Spinal cord (tissue), 10 donors: ENCODE measurements at places on chromosomes 12 and 14. TPM values are rescaled to one million over a fixed set of nuclear protein-coding genes. Genes with fewer than 3 reads are reported as not detected.

The PIK3C2G gene
- 0.22 TPM for total RNA-seq

The PPP1R36 gene
- 1.4 TPM for total RNA-seq

The TPPP2 gene
- not detected for total RNA-seq

The RERGL gene
- total RNA-seq = 7.7 TPM

The RPS6KL1 gene
- 22.0 TPM for total RNA-seq

The MDM2 gene
- 62.1 TPM for total RNA-seq

The DCN gene
- total RNA-seq = 1,076 TPM

DNA sequence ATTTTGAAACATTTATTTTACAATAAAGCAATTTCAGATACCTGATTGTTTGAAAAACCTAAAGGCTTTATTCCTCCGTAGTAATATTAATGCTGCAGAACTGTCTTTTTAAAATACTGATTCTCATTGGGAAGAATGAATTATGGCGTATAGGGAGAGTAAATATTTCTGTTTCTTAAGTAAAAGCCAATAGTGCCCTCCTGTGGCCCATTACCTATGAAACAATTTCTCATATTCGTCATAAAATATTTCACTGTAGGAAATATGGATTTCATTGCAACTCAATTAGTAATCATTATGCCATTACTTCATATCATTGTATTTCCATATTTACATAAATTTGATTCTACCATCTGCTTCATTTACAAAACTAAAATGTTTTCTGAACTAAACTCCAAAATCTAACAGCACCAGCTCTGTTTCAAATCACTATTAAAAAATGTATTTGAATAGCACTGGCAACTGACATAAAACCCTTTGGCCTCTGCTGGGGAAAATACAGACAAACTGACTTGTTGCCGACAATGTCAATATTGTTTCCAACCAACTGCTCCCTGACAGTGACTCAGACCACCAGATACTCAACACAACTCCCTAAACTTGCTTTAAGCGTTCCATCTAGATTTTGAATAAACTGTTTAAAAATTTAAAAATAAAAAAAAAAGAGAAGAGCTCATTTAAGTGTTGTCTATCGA, 290.3 kb downstream of the NAV3 start:
- peak; percentile 58 for DNase-seq

DNA sequence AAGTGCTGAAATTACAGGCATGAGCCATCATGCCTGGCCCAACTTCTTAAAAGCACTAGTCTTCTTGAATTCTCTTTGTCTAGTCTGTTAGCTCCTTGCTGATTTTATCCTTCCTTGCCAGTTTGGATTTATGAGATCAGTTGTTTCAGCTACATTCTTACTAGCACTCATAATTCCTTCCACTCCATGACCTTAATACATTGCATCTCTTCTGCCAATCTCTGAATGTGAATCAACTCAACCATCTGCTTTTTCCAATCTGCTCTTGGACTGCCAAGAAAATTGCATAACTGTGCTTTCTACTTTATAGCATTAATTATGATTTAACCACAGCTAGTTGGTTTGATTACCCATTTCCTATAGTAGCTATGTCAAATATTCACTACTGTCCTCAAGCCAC, 14.9 kb upstream of the HEATR5A start:
- no peak for DNase-seq

- no peak for DNase-seq
Observed at GRCh38 chr12:18926188-18926587, 188.3 kb downstream of the CAPZA3 start.

DNA sequence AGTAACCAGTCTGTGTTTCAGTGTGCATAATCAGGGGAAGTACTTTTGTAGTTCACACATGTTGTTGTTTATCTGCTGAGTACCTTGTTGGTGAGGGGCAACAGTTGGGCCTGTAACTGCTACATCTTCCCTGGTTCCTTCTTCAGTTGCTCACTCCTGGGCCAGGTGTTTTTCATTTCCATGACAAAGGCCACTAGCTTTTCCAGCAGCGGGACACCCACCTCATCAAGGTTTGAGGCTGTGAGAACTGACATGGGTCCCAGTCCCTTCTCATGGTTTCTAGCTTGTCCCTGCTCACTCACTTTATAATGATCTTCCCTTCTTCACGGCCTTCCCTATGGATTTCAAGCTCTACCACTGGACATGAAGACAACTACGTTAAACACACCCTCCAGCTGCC, 1.5 kb upstream of the NOXRED1 start:
- DNase-seq = no peak

DNA sequence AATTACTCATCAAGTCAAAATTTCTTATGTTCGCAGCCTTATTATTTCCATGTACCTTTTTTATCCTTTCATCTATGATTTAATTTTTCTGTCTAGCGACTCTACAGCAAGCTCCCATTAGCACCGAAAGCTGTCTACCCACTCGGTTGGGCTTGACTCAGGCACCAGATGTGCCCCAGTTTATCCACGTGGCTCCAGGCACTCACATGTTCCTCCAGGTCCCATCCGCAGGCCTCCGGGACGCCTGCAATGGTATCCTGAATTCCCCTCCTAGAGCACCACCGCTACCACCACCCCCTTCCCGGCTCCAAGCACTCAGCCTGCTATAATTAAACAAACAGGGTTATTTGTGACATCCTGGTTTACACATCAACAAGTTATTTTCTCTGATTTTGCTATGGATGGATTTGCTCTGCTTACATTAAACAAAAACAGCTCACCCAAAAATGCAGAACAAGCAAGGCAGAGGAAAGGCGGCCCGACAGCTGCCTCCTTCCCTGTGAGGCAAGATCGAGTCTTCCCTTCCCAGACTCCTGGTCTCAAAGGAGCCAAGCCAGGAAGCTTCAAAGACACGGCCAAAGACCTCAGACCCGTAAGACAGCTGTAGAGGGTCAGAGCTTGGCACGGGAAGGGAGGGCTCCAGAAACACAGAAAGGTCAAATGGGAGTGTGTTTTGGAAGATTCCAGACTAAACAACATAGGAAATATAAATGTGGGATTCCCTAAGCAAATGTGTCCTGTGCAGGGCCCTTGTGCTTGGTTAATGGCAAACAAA, 253.8 kb downstream of the TTC8 start:
- no peak for DNase-seq

- DNase-seq = no peak
Observed at GRCh38 chr14:101065246-101065645, 161.7 kb upstream of the RTL1 start.

GRCh38 chr12:19338405-19338804, 100.9 kb upstream of the AEBP2 start:
- DNase-seq = no peak

DNA sequence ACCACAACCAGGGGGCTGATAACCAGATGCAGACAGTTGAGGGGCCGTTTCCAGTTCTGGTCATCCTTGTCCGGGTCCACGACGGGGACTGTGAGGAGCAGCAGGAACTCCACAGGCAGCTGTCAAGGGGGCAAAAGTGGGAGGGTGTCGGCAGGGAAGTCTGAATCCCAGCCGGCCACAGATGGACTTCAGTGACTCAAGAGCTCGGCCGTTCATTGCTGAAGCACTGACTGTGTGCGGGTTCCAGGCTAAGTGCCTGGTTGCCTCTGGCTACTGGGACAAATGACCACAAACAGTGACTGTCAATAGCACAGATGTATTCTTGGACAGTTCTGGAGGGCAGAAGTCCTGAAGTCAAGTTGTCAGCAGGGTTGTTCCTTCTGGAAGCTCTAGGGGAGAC, 19.6 kb downstream of the SLC8B1 start:
- no peak for DNase-seq

GRCh38 chr12:107131832-107132616, 38.7 kb upstream of the CRY1 start:
- DNase-seq = peak; percentile 96

DNA sequence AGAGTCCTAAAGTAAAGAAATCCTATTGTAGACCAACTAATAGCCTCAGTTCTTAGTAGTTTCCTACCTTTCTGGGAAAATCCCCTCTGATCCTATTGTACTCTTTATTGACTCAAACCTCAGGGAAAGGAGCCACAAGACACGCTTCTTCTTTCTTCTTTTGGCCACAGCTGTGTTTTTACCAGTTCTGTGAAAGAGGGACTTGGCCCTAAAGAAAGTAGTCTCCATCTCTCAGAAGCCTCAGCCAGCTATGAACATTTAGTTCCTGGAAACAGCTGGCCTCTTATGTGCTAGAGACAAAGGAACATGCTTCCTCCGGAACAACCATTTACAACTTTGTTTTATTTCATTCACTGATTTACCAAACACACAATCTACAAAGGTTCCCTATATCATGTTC, 66.1 kb upstream of the ARID2 start:
- DNase-seq = no peak
